ENCODE measurements at places on chromosomes 16 and 17.

DNA sequence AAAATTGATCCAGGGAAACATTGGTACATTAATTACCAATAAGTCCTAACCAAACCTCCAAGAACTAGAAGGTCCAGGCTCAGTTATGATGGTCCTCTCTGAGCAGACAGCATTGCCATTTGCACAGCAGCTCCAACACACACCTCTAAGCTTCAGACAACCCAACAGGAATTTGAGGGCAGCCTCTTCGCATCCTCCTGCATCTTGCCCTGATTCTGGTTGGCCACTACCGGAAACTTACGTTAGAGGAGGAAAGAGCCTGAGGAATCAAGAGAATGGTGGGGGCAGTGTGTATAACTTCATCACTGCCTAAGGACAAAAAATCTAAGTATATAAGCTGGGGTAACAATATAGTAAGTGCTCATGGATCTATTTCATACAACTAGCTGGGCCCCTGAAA, 15.7 kb downstream of the FAM117A start:
- DNase-seq = no peak

DNA sequence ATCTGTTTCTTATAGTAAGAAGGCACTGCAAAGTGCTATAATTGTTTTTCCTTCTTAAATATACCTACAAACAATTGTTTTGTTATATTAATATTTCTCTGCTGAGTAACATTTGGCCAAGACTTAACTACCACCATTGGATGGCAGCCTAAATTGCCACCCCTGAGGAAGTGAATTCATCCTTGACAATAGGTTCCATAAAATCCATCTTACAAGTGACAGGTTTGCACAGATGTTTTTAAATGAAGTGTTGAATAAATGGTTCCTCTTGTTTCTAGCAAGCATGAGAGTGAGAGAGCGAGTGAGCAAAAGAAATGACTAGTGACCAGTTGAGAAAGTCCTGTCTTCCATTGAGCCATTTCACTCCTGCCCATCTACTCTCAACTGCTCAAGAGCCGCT, 8.3 kb upstream of the MPHOSPH6 start:
- DNase-seq = no peak

DNA sequence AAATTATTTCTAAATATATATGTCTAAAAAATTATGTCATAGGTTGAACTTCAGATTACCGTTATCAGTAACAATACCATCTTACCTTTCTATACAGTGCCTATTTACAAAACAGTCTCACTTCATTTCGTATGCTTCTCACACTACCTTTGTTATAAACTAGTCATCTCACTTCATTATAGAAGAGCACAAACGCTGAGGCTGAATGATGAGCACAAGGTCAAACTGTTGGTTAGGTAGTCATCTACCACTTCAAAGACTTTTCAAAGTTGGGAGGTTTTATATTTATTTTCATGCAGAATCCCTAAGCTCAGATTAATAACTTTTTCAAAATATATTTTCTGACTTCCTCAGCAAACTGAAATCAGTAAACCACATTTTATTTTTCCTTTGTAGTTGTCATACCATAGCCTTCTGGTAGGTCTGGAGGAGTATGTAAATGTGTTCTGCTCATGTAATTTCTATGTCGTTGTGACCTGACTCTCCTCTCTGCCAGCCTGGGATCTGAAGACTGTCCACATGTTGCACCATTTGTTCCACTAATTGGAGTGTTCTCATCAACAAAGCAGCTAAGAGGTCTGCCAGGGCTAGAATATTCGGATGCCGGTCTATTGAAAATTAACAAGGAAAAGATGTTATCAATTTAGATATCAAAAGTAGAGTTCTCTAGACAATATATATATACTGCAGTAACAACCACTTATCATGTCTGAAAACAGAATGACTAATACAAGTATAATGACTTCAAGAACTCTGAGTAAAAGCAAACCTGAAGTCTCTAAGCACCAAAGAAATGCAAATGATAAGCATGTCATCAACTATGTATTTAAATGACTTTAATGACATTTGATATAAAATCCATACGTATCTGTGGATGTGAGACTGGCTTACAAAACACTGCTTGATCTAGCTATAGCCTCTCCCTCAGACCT, 73.9 kb downstream of the CEP95 start:
- no peak for DNase-seq

DNA sequence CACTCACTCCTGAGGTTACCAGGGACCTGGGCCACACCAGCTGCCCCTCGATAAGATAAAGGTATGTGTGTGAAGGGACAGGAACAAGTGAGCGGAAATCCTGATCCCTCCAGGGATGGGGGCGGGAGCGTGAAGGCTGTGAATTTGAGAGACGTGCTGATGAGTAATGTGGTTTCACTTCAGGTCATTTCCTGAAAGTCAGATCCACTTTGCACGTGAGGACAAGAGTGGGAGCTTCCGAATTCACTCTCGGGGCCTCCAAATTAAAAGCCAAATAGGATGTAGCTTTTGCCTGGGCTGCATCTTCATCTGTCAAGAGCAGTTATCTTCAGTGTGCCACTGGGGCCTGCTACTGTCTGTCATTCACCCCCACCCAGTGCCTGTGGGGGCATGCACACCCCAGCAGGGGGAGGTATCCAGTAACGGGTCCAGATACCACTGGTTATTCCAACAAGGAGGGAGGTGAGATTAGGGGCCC, 87.4 kb upstream of the LHX1 start:
- DNase-seq = peak; percentile 36

DNA sequence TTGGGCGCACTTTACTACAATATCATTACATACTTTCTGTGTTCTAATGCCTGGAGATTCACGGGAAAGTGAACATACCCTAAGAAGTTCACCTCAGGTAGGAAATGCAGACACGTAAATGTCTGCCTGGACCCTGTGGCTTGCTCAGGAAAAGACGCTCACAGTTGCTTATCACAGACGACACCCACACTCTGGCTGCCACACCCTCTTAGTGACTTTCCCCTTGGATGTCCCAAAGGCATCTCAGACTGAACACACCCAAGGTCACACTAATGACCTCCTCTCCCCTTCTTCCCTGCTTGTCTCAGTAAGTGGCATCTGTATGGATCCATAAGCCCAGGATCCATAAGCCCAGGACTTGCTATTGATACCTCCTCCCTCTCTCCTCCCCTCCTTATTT, 32.6 kb downstream of the CDRT15 start:
- DNase-seq = no peak

GRCh38 chr17:17626151-17626805, 34.8 kb upstream of the PEMT start:
- no peak for DNase-seq

GRCh38 chr17:12553625-12554024, 112.1 kb upstream of the MYOCD start:
- DNase-seq = no peak

DNA sequence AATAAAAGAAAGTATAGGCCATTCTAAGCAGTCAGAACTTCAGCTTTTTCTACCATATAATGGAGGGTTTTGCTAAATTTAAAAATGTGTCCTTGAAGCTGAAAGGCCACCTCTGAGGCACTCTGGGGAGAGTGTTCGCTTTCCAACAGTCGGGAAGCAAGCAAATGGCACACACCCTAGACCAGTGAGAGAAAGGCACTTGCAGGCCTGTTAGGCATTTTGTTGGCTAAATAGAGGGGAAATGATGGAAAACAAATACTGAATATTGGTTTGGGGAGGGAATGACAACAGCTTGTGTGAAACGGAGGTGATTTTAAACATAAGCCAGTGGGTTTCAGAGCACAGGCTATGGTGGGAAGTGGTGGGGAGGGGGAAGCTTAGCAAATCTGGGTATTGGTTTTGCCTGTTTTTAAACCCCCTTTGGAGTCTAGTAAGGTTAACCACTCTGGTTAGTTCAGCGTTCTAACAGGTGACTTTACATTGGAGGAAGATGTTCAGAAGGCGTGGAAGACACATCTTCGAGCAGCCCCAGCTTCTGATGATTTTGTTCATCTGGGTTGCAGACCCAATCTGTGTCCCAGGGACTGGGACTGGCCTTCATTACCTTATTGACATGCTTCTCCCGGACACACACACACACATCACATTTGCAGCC, 90.5 kb downstream of the PRKCA start:
- no peak for DNase-seq

DNA sequence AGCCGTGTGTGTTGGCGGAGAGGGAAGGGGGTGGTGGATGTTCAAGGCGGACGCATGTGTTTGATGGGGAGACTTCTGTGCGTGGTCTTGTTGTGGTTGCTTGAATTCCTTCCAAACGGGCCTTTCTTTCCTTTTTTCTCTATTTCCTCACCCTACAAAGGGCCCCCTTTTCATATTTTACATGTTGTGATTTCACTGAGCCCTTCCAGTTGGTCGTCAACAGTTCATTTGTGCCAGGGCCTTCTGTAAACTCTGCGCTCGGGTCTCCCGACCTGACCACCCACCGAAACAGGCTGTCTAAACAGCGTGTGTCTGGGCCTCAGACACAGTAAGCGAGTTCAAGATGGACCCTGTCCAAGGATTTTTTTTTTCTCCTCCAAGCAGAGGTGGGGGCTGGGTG, 228.4 kb downstream of the IRF8 start:
- no peak for DNase-seq

- DNase-seq = no peak
Observed at GRCh38 chr17:48747445-48748363, 19.2 kb upstream of the HOXB13 start.

- no peak for DNase-seq
Observed at GRCh38 chr16:3637371-3637923, 17.0 kb upstream of the DNASE1 start.

GRCh38 chr16:2955438-2955778, 8.7 kb upstream of the KREMEN2 start:
- no peak for DNase-seq

DNA sequence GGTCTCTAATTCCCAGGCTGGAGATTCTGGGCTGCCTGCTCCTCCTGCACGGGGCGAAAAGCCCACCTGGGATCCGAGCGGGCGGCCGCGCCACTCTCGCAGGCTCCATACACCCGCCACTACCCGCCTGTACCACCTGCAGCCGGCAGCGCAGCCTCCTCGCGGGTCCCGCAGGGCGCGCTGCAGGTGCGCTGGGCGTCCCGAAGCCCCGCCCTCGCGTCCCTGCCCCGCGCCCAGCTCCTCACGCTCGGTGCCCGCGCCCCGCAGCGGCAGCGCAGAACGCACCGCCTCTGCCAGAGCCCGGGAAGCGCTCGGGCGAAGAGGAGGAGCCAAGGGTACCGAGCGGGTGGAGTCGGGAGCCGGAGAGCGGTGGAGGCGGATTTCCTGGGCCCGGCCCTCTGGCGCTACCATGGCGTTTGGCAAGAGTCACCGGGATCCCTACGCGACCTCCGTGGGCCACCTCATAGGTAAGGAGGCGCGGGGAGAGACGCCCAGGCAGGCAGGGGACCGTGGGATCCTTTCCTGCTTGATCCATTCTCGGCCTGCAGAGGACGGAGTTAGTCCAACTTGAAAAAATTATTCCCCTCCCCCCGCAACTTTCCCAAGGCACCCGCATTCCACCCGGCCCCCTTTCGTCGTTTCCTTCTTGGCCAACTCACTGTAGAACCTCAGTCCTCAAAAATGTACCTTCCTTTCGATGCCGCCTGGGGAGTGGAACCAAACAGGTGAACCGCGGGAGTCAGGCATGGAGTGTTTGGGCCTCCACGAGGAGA, at the start of gene TOM1L1:
Gene TOM1L1 (plus strand): TSS at position 396 of the 773 bp plus-strand sequence. CDS start 14 bp downstream, at position 410.
- peak; percentile 15 for DNase-seq

DNA sequence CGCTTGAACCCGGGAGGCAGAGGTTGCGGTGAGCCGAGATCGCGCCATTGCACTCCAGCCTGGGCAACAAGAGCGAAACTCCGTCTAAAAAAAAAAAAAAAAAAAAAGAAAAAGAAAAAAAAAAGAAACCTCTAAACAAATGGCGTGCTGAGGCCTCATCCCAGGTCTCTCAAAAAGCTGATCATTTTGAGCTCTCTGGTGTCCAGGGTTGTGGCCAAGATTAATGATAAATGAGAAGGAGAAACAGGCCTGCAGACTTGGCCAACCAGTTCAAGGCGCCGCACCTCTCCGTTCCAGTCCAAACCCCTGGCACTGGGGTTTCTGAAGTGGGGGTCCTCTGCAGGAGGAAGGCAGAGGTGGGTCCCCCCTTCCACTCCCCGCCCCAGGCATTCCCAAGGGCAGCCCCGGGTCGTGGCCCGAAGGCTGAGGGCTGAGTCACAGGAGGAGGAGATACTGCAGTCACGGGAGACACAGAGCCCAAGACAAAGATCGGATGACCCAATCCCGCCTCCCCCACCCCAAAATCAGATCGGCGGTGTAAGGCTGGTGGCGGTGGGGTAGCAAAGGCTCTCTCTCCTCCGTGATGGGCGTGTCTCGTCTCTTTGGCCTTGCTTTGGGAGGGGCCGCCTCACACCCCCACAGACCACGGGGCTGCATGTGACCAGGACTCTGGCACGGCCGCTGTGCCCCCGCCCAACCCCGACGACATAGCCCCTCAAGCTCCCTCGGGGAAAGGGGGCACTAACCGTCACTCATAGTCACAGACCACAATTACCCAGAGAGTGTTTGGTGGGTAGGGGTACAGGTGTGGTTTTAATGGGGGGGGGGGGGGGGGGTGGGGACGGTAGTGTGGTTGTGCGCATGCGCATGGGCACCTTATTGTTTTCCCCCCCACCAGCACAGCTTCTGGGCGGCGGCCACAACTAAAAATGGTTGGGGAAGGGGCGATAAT, 1.1 kb downstream of the VAT1 start:
- DNase-seq = no peak
